ENCODE measurements at places on chromosomes 6 and 20.

DNA sequence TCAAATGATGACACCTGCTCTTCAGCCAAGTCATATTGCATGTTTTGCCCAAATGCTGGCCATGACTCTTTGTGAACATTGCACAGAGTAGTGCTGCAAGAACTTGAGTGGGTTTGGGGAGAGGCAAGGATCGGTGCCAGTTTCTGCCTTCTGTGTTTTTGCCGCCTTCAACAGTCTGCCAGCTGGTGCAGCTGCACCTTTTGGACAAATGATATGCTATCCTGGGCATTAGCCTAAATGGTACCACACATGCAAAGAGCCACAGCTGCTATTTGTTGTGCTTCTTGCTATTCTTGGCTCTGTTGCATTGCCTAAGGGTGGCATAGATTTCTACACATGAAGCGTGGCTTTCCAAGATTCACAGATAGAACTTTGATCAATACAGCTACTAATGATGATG lies 189.0 kb upstream of the CCN2 start:
- no peak for DNase-seq

DNA sequence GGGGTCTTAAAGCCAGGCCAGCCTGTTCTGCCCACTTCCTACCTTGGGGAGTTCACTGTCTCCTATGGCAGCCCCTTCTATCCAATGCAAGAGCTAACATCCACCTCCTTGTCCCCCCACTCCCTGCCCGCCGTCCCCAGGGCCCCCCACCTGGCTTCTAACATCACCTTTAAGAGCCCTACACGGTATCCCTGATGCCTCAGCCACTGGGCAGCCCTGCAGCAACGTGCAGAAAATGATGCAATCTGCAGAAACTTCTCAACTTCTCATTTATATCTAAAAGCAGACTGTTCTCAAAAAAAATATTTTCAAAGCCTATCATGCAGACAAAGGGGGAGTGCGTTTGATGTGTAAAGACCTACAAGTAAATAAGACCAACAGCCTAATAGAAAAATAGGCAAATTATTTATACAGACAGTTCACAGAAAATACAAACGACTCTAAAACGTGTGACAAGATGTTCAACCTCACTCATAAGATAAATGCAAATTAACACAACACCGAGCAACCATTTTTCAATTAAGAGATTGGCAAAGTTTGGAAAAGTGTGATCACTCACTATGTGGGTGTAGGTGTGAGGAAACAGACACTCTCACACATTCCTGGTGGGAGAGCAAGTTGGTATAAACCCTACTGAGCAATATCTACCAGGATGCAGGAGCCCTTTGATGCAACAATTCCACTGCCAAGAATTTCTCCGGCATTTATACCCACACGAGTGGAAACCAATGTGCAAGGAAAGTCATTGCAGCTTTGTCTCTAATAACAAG lies 15.1 kb upstream of the HCK start:
- no peak for DNase-seq

GRCh38 chr20:64068386-64069208 lies 5.6 kb downstream of the TCEA2 start:
- no peak for DNase-seq

DNA sequence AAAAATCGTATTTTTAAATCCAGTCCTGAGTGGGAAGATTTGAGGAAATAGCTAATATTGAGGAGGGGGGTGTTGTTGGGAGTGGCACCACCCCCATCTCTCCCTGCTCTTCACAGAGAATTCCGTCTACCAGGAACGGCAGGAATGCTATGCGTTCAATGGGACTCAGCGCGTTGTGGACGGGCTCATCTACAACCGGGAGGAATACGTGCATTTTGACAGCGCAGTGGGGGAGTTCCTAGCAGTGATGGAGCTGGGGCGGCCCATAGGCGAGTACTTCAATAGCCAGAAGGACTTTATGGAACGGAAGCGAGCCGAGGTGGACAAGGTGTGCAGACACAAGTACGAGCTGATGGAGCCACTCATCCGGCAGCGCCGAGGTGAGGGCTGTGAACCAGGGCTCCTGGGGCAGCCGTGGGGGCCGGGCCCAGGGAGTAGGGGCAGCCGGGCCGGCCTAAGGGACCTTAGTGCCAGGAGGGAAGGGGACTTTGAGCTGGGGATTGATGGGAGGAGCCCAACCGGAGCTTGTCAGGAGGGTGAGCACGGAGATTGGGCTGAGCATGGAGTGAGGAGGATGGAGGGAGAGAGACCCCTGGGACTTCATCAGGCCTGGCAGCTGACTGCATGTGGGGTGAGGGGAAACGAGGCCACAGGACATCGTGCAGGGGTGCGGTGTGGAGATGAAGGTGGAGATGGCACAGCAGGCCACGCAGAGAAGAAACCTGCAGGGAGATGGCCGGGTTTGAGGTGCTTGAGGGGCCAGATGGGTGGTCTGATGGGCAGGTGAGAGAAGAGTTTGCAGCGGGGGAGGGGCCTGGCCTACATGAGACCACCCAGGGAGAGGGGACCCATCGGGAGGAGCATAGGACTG lies 41.3 kb downstream of the HLA-DPB1 start:
- no peak for DNase-seq

DNA sequence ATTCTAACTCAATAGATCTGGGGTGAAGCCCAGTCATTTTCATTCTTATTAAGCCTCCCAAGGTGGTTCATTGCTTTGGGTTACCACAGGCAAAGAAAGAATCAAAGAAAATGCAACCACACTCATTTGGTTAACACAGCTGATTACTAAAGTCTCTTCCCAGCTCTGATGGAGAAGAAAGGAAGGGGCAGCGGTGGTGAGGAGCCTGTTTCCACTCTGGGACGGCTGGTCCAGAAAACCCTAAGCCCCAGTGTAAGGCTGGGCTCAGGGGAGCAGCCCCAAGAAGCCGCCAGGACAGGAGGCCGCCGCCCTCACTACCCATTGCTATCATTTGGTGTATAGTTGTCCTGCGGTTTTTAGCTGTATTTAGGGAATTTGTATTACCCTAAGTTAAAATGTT lies 226.9 kb downstream of the CD83 start:
- no peak for DNase-seq

- DNase-seq = no peak
Measured at GRCh38 chr6:155701342-155701741, 245.7 kb upstream of the NOX3 start.

- DNase-seq = no peak
Measured at GRCh38 chr6:29230666-29231065, 60.0 kb downstream of the OR2J2 start.

Data from BJ (cell line).